RWPE2 (cell line): ENCODE measurements at places on chromosomes 16 and 17.

- no peak for DNase-seq
Observed at GRCh38 chr16:69166221-69166833, 20.6 kb upstream of the SNTB2 start.

DNA sequence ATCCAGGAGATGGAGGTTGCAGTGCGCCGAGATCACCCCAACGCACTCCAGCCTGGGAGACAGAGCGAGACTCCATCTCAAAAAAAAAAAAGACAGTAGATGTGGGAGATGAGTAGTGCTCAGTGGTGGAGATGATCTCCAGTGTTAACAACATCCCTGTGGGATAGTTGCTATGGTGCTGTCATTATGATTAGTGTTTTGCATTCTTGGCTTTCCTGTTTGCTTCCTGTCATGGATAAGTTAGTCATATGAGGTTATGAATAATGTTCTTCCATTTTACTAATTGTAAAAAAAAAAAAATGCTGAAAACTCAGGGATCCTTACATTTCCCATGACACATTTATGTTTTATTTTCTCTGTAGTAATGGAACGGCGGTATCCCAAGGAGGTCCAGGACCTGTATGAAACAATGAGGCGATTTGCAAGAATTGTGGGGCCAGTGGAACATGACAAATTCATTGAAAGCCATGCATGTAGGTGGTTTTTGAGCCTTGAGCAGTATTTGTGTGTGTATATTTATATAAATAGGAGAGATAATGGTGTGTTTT, 24.5 kb upstream of the DUSP14 start:
- DNase-seq: no peak

DNA sequence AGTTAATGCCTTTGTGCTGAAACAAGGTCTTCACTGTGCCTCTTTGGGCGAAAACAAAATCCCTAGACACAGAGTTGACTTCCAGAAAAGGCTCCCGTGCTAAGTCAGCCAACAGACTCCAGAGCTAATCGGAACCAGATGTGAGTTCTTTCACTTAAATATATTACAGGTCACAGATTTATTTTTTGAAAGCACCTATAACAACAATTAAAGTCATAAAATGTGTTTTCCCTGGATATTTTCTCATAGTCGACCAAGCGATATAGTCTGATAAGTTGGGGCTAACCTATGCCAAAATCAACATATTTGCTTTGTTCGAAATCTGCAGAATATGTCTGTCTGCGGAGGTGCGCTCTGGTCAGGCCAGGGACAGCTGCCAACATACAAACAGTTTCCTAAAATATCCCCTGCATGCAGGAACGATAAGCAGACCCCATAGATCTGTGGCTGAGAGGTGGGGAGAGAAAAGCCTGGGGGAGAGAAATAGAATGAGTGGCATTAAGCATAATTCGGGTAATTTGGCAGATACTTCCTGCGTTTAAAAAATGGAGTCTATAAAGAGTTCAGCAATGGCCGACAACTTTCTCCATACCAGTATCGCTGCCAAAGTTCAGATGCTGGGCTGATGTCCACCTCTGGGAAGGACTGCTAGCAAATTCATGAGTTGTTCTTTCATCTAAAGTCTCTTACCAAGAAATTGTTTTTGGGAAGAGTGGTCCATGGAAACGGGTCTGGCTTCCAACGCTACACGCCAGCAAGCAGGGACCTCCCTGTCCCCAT, 50.8 kb upstream of the MYH10 start:
- no peak for DNase-seq

- DNase-seq: no peak
Observed at GRCh38 chr16:4957420-4957719, 760 bp upstream of the SEC14L5 start.

DNA sequence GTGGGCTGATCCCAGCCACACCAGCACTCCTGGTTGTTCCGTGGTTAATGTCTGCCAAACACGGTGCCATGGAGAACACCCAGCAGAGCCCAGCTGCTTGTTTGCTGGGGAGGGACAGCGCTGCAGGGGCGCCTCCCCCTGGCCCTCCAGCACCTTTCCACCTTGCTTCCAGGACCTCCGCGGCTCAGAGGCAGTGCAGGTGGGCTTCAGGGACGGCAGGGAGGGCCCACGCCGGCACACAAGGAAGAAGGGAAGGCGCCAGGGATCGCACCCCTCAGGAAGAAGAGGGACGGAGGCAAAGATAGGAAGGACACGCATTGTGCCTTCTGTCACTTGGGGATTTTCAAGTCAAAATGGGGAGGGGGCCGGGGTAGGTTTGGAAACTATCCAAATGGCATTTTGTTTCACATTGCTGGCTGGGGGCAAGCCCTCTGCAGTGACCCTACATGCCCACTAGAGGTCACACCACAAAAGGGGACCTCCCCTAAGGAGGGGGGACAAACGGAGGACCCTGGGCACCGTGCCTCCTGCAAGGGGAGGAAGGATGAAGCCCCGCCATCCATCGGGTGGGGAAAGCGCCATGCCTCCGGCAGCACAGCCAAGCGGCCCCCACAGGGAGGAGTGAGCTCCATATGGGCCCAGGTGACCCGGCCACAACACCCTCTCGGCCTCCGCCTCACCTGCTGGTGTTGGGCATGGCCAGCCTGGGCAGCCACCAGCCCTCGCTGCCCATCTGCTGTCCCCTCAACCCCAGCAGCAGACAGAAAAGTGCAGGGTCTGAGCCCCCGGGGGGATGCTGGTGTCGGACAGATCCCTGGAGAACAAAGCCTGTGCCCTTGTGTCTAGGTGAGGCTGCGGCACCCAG, 7.5 kb upstream of the C16orf95 start:
- peak; percentile 62 for DNase-seq

DNA sequence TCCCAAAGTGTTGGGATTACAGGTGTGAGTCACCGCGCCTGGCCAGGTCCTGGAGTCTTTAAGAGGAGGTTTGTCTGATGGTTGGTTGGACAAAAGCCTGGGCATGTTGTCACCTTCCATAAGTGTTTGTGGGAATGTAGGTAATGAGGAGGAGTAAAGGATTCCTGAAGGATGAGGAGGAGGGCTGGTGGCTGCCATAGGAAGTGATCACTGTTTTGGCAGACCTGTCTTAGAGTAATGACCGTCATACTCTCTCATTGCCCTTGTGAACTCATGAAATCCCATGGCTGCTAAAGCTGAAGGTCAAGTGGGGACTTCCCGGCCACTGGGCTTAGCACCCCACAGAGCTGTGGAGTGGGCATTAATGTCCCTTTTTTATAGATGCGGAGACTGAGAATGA, 40.5 kb downstream of the TENT4B start:
- no peak for DNase-seq

GRCh38 chr16:64983963-64984362, 137.9 kb downstream of the CDH11 start:
- no peak for DNase-seq

GRCh38 chr17:37502009-37502936, 12.6 kb downstream of the DUSP14 start:
- peak; percentile 15 for DNase-seq

DNA sequence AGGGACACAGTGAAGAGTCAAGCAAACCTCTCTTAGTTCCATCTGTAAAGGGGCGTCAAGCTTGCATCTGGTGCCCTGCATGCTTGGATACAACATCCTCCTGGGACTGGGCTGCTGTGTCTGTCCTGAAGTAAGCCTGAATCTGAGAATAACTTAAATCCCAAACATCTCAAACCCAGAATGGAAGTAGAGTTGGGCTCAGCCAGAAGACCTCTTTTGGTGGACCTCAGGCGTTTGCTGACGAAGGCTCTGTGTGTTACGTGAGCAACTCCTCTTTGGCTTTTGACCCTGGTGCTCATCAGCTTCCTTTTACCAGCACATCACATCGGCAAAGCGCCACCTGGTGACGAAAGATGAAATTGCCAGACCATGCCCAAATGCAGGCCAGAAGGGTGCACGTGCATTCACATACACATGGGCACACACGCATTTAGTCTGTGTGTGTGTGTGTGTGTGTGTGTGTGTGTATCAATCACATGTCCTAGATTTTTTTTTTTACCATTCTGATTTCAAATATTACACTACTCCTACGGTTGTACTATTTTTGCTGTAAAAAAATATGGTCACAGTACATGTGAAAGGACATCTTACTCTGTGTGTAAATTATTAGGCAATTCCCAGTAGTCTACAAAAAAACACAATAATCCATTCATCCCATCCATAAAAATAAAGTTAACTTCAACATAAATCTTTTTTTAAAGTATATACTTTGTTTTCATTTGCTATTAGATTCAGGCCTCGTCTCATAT, 41.1 kb upstream of the FOXJ1 start:
- no peak for DNase-seq

GRCh38 chr17:61399131-61400065, at the start of gene TBX2:
TSS of gene TBX2 (plus strand) at chr17:61399843. CDS start at chr17:61400177, 334 bp downstream.
- no peak for DNase-seq

DNA sequence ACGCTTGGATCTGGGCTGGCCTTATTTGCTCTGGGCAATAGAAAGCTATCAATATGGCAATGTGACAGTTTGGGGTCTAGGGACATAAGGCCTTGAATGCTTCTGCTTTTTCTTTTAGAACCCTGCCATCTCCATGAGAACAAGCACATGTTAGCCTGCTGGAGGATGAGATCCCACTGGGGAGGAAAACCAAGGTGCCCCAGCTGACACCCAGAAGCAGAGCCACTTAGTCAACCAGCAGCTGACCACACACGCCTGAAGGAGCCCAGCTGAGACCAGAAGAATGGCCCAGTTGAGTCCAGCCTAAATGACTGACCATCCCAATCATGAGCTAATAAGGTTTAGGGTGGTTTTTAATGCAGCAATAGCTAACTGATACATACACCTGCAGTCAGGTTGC, 171.2 kb downstream of the AHSP start:
- no peak for DNase-seq

GRCh38 chr16:7805686-7806396, 473.2 kb downstream of the RBFOX1 start:
- DNase-seq: no peak

DNA sequence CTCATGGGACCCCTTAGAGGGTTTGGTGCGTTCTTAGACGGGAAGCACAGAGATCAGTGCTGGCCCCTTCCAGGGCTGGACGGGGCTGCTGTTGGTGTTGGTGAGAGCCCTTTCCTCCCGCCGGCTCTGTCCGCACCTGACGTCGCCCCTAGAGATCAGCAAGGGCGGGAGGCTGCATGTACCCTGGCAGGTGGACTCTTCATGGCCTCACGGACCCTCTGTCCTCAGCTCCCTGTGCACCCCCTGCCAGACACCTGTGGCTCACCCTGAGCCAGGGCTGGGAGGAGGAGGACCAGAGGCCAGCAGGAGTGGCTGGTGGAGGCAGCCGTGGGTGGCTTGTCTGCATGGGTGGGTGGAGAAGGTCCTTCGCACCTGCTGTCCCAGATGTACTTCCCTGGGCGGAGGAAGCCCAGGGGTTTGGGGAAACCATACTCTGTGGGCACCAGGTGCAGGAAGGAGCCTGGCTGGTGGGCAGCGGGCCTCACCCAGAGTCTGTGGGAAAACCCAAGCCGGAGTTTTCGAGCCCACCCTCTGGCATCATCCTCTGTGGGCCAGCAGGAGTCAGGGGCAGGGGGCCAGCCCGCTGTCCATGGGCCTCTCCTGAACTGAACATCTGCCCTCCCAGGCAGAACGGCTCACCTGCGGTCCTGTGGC, 348.6 kb downstream of the SEC14L1 start:
- peak; percentile 66 for DNase-seq

- DNase-seq: no peak
Observed at GRCh38 chr17:59425085-59425931, 93.9 kb downstream of the YPEL2 start.

DNA sequence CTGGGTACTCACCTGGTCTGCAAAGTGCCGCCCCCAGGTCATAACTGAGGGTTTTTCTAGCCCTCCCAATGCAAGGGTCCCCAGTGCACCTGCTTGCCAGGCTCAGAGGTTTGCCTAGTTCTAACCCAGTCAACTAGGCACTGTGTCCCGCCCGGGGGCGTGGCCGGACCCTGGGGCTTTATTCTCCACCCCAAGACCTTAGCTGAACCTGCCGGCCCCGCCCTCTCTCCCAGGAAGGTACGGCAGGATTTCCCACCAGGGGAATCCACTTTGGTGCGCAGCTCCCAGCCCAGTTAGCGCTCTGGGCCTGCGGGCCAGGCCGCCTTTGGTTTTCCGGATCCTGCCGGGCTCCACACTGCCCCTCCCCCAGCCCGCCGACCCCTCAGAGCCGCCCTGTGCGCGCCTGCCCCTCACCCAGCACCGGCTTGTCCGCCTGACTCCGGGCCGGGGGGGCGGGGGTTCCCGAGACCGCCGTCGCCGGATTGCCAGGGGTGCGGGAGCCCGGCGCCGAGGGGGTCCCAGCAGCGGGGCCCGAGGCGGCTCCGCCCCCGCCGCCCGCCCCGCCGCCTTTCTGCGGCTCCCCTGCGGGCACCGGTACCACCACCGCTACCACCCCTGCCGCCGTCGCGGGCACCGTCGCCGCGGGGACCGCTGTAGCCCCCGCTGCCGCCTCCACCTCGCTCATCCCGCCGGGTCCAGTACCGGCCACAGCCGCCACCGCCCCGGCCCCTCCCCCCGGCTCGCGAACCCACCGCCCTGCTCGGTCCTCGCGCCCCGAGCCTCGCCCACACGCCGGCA, 424 bp downstream of the YBX2 start:
- DNase-seq: no peak

DNA sequence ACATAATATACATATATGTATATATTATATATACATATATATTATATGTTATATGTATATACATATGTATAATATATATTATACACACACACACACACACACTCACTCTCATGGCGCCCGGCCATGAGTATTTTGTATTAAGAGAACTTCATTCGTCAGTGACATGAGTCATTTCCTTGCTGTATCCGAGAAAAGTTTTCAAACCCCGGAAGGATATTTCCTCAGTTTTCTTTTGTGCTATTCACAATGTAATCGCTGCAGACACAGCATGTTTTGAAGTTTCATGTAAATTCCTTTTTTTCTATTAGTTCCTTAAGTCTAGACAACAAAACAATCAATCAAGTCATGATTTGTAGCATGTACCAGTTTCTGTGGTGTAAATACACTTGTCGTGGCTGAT, 33.3 kb downstream of the OR1D5 start:
- DNase-seq: peak; percentile 22

DNA sequence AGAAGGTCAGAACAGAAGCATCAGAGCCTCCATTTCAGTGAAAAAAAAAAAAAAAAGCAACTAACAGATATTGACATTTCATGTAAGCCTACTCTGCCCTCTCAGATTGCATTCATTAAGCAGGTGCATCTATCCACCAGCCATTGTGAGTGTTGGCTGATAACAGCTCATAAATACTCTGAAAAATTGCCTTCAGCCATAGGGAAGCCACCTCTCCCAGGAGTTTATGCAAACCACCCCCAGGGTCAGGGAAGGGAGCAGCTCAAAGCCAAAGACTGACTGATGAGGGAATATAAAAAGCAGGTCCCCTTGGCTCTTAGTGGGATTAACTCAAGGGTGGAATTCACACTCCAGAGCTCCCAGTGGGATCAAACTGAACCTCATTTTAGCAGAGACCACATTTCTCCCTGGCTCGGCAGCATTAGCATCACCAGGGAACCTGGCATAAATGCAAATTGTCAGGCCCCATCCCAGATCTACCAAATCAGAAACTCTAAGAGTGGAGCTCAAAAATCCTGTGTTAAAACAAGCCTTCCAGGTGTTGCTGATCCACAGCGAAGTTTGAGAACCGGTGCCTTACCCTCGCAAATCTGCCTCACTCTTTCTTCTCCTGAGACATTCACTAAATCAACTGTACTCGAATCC, 14.2 kb downstream of the APOH start:
- DNase-seq: no peak
